Activated T-cell treated with anti-CD3 and anti-CD28 coated beads for 48 hours (primary cell): ENCODE measurements at places on chromosomes 2 and 18.

GRCh38 chr2:128734521-128735295, 416.0 kb upstream of the HS6ST1 start:
- DNase-seq: no peak

DNA sequence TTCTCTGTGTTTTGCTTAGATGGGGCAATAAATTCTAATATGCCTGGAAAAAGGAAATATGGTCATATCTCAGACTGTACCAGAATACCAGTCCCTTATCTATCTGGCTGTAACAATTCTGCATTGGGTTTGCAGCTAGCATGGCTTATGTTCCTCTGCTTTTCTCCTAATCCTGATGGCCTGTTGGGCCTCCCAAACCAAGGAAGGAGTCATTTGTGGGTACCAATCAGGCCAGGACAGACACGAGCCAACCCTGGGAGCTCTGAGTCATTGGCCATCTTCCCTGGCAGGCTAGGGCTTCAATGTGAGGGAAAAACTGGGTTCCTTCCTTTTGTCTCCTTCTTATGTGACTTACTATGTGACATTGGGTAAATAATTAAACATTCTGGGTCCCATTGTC, 12.0 kb downstream of the SMARCAL1 start:
- DNase-seq: no peak

DNA sequence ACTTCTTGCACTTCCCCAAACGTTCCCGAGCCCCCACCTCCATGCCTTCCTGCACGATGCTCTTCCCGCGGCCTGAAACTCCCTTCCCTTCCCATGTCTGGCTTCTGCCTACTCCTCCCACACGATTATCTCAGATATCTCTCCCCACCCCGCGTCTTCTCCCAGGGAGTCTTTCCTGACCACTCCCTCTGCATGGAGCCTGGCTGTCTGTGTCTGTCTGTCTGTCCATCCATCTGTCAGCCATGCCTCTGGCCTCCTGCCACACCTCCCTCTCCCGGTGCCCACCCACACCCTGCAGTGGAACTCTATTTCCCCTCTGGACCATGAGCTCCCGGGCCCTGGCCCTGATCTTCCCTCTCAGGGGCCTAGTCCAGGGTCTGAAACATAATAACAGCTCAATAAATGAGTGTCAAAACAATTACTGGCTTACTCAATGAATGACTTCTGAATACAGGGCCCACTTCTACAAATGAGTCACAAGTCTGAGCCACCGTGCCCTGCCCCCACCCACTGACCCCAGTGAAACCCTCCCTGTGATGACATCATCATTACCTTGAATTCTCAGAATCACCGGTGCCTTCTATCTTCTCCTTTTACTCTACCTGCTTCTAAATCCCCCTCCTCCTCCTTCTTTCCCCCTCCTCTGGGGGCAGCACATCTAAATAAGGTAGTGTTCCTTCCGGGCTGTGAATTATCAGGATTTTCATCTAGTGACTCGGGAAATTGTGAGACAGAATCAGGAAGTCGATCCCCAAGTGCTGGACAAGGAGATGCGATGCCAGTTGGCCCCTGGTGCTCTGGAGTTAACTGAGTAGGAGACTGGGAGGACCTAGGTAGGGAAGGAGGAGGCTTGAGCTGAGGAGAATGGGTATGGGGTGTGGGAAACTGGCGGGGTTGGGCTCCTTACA, 46.1 kb upstream of the PLB1 start:
- DNase-seq: peak; percentile 85

- peak; percentile 8 for DNase-seq
Measured at GRCh38 chr2:227164763-227165291, 403 bp downstream of the COL4A3 start.

GRCh38 chr2:240427729-240428128, 7.7 kb upstream of the GPC1 start:
- DNase-seq: no peak

- no peak for DNase-seq
Measured at GRCh38 chr2:238997137-238997390, 149.2 kb downstream of the TWIST2 start.

- no peak for DNase-seq
Measured at GRCh38 chr2:11071211-11071610, 84.1 kb upstream of the SLC66A3 start.

DNA sequence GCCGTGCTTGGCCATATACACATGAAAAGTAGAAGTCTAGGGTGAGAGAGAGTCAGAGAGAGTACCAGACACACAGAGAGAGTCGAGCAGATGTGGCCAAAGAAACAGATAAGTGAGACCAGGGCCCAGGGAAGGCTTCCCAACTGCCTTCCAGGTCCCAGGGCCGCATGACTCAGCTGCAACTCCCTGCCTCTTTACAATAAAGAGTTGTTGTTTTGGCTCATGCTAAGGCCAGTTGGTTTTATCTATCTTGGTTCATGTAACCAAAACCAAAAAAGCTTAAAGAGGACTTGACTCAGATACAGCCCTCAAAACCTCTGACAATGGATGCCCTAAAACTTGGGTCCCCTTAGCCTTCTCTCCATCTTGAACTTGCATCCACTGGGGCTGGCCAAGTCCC, 36.9 kb downstream of the REEP1 start:
- DNase-seq: no peak

DNA sequence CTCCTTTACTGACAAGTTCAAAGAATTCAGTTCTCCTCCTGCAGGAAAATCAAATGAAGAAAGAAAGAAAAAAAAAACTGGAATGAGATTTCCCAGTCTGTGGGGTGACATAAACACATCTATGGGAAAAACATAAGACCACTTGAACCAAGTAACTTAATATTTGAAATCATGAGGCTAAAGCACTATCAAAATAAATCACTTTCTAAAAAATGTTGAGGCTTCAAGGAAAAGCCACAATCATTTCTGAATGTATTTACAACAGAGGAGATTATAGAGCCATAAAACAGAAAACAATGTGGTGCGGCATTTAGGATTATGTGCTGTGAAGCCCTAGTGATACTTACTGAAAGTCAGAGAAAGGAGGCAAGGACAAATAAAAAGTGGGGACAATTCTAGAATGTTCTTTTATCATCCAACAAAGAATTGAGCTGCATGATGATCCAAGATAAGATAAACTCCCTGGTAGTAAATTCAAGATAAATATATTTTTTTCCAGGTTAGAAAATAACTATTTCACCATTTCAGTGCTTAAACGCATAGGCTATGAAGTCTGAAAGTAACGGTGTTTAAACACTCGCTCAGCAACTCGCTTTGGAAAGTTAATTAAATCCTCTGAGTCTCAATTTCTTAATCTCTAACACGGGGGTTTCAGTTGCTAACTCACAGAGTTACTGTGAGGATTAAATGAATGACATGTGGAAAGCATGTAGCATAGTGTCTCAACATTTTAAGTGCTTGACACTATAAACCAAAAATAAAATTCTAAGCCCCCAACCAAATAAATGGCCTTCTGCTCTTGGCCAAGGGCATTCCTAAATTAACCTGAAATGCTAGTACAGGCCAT, 288.5 kb downstream of the AGPS start:
- no peak for DNase-seq

GRCh38 chr18:2654169-2654927, 1.2 kb upstream of the SMCHD1 start:
- DNase-seq: no peak

DNA sequence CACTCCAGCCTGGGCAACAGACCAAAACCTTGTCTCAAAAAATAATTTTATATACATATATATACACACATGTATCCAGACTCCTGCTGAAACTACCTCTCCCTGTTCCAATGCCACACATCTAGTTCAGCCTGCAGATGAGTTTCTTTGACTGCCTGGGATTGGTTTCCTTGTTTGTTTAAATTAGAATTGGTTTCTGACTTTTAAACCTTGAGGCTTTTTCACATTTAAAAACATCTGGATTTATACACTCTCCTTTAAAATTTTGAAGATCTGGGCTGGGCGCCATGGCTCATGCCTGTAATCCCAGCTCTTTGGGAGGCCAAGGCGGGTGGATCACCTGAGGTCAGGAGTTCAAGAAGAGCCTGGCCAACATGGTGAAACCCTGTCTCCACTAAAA, 21.8 kb upstream of the CXCR1 start:
- DNase-seq: no peak

DNA sequence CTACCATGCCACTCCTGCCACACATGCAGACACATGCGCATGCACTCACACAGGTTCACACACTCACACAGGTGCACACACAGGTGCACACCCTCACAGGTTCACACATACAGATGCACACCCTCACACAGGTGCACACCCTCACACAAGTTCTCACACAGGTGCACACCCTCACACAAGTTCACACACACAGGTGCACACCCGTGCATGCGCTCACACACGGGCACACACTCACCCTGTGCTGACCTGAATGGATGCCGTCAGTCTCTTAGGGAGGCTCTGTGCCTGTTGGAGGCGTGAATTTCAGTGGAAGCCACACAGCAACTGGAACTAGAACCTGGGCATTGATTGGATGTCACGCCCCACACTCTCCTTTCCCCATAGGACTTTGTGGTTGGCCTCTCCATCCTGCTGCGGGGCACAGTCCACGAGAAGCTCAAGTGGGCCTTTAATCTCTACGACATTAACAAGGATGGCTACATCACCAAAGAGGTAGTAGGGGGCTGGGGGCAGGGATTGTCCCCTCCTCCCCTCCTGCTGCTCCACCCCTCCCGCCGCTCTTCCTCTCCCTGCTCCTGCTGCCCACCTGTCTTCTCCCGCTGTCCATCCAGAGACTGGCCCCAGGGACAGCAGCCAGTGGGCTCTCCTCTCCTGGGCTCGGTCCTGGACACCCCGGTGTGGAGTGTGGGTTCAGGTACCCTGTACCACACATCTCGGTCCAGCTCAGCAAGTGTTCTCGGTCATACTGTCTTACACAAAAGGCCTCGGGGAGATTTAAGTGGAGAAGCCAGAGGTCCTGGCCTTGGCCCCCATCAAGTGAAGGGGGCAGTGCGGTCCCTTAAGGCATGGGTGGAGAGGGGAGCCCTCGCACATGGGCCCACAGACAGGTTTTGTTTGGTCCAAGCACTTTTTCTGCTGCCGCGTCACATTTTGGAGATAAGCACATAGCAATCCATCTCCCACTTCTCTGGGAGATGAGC, 21.0 kb upstream of the FAHD2A start:
- DNase-seq: no peak

DNA sequence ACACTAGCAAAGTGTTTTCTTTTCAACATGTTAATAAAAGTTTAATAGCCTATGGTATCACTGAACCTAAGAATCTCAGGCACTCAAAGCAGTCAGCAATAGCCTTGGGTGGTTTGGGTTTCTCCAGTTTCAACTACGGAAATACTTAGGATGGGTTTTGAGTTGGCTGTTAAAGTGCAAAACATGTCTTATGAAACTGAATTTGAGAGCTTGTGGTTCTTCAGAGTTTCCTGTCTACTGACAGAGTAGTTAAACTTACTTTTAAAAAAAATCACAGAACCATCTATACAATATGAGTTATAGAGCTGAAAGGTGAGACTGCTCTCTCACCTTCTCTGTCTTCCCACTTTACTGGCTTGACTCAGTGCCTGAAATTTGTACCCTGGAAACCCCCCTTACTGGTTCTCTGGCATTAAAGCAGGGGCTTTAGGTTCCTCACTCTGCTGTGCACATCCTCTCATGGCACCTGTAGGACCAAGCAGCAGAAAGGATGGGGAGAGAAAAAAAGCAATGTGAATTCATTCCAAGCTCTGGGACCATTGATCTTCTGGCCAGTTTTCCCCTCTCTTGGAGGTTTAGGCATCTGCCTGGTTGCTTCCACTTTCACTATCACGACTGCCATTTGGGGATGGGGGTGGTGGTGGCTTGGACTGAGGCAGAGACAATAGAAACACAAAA, 18.1 kb downstream of the CCDC141 start:
- DNase-seq: no peak

DNA sequence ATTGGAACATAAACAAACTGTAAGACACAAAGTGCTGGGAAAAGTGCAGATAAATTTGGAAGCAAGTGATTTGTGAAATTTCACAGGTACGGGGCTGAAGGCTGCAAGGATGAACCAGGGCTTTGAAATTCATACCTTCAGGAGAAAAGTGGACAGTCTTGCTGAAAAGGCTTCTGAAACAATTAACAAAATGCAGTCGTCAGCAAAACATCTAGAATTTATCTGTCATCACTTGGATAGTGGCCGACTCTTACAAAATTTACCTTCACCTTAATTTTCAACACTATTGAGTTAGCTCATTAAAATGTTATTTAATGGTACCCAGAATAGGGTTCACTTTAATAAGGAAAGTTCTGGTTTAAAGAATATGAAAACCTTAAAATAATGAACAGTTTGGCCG, 138.3 kb downstream of the SNTG2 start:
- DNase-seq: no peak

DNA sequence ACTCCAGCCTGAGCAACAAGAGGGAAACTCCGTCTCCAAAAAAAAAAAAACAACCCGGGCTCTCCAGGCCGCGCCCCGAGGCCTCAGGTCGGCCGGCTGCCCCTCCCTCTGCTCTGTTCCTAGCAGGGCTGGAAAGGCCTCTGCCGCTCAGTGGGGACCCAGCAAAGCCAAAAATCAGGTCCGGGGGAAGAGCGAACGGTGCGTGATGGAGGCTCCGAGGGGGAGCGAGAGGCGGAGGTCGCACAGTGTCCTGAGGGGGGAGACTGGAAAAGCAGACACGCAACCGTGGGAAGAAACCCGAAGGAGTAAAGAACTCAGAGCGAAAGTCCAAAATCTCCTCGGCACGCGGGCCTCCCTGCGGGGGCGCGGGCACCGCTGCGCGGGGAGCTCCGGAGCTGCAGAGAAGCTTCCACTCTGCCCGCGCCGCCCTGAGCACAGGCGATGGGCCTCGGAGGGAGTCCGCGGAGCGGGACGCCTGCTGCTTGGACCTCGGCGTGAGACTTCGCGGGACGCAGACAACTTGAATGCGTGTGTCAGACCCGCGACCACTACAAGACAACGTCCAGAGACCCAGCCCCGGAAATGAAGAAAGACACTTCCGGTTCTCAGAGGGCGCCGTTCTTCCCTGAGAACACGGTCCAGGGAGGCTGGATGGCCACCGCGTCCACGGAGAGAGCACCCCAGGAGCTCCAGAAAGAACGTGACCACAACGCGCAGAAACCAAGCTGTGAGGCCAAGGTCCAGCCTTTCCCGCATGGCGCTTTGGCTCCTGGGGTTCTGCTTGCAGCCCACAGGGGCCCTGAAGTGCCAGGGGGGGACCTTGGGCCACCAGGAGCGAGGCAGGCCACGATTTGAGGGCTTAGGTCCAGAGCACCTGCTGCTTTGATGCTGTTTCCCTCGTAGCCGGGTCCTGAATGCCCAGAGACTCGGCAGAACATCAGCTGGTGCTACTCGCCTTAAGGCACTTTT, 219.8 kb downstream of the DPP10 start:
- no peak for DNase-seq

GRCh38 chr18:12321333-12321732, 13.3 kb downstream of the TUBB6 start:
- DNase-seq: no peak

DNA sequence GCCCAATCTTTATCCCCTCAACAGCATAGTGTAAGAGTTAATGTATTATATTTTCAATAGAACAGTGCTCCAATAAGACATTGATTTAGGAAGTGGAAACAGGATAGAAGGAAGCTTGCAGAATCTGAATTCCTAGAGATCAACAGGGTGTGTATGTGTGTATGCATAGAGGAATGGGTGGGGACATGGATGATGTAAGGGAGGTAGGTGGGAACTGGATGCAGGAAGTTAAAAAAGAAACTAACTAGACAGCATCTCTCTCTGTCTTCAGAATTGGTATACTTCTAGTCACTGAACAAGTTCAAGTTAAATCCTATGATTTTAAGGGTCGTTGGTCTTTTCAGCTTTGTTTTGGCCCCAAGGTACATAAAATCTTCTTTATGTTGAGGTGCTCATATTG, 196.6 kb downstream of the PMAIP1 start:
- no peak for DNase-seq
